Frontal cortex (tissue), 4 donors: ENCODE measurements at places on chromosomes 7 and 10. TPM values are rescaled to one million over a fixed set of nuclear protein-coding genes. Genes with fewer than 3 reads are reported as not detected.

- DNase-seq, result no peak
Measured at GRCh38 chr7:55185321-55185802, 166.5 kb downstream of the EGFR start.

GRCh38 chr10:28147706-28148105 lies 148.8 kb upstream of the ODAD2 start:
- no peak for DNase-seq

GRCh38 chr7:103691291-103691690 lies 245.3 kb upstream of the SLC26A5 start:
- no peak for DNase-seq

DNA sequence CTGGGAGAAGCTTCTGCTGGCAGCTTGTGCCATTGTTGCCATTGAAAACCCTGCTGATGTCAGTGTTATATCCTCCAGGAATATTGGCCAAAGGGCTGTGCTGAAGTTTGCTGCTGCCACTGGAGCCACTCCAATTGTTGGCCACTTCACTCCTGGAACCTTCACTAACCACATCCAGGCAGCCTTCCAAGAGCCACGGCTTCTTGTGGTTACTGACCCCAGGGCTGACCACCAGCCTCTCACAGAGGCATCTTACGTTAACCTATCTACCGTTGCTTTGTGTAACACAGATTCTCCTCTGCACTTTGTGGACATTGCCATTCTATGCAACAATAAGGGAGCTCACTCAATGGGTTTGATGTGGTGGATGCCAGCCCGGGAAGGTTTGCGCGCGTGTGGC lies 220.7 kb downstream of the ADK start:
- DNase-seq, result no peak

GRCh38 chr7:32673275-32673983 lies 178.1 kb downstream of the AVL9 start:
- no peak for DNase-seq

The OR2A5 gene
- not detected for total RNA-seq

The KCP gene
- total RNA-seq, result 0.41 TPM

- no peak for DNase-seq
Measured at GRCh38 chr7:25835197-25835596, 316.8 kb upstream of the NFE2L3 start.
